ENCODE measurements at places on chromosomes 12 and 14. TPM values are rescaled to one million over a fixed set of nuclear protein-coding genes. Genes with fewer than 3 reads are reported as not detected.

CRIP2 gene
- 71.6 TPM for total RNA-seq

C12orf56 gene
- total RNA-seq: 4.0 TPM

ALX1 gene
- total RNA-seq: 13.0 TPM

IKZF4 gene
- total RNA-seq: 6.3 TPM

MUCL1 gene
- total RNA-seq: not detected

ESRRB gene
- 4.3 TPM for total RNA-seq

Data from camera-type eye (tissue), 1 donor.